Smooth muscle cell of trachea (primary cell): ENCODE measurements at places on chromosomes 4 and X. TPM values are rescaled to one million over a fixed set of nuclear protein-coding genes. Genes with fewer than 3 reads are reported as not detected.

SATL1 gene
- not detected in 2 replicates for total RNA-seq

BTK gene
- 0.15 TPM in 1 of 2 replicates, not detected in the other for total RNA-seq

UGT2B15 gene
- not detected in 2 replicates for total RNA-seq

MAGEB2 gene
- not detected in 2 replicates for total RNA-seq

ZNF275 gene
- total RNA-seq, result 8.1 and 9.6 TPM in 2 replicates

SEPTIN6 gene
- 15.9 and 17.6 TPM in 2 replicates for total RNA-seq

CT45A1 gene
- total RNA-seq, result not detected in 2 replicates

CXCL10 gene
- 1.8 TPM in 1 of 2 replicates, not detected in the other for total RNA-seq

TRPC5OS gene
- total RNA-seq, result under 0.01 TPM in 1 of 2 replicates, not detected in the other

PDE6B gene
- 1.5 TPM in 1 of 2 replicates, not detected in the other for total RNA-seq

RBMXL3 gene
- total RNA-seq, result not detected in 2 replicates

GPC4 gene
- total RNA-seq, result 0.33 and 0.87 TPM in 2 replicates

GABRA4 gene
- not detected in 2 replicates for total RNA-seq

MAGEA8 gene
- total RNA-seq, result not detected in 2 replicates

HTRA3 gene
- 7.7 and 22.8 TPM in 2 replicates for total RNA-seq

DDX60 gene
- total RNA-seq, result 25.0 and 26.5 TPM in 2 replicates
